Renal cortical epithelial cell (primary cell): ENCODE measurements at places on chromosomes 4 and X. TPM values are rescaled to one million over a fixed set of nuclear protein-coding genes. Genes with fewer than 3 reads are reported as not detected.

RNF128 gene
- 33.7 and 58.3 TPM in 2 replicates for total RNA-seq

BEND2 gene
- not detected in 2 replicates for total RNA-seq

APBB2 gene
- 49.5 and 144 TPM in 2 replicates for total RNA-seq

PABPC1L2B gene
- not detected in 2 replicates for total RNA-seq

SEL1L3 gene
- total RNA-seq: 57.7 and 140 TPM in 2 replicates

CT47C1 gene
- not detected in 2 replicates for total RNA-seq

ANXA10 gene
- total RNA-seq: not detected in 2 replicates

GRCh38 chrX:46257451-46257879 is 287.8 kb downstream of the ZNF674 start:
- peak; percentile 79 for DNase-seq

- peak; percentile 36 for DNase-seq
Observed at GRCh38 chr4:15577508-15577907, 77.6 kb downstream of the FBXL5 start.

DNA sequence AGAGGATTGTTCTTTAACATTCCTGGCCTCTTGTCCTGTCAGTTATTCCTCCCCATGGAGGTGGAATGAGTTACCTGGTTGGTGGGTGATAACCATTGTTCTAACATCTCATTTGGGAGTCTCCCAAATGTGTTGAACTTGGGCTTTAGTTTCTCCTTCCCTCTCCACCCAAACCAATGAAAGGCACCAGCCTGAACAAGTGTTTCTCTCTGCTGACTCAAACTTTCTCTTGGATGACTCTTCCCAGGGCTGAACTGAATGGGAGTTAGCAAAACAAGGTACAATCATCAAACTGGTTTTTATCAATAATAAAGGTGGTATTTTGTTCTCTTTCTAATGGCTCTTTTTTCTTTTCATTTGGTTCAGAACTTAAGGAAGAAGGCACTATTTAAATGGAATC is 2.7 kb downstream of the DYNLT3 start:
- no peak for DNase-seq

- no peak for DNase-seq
Observed at GRCh38 chr4:10013722-10014121, 7.6 kb downstream of the SLC2A9 start.

DNA sequence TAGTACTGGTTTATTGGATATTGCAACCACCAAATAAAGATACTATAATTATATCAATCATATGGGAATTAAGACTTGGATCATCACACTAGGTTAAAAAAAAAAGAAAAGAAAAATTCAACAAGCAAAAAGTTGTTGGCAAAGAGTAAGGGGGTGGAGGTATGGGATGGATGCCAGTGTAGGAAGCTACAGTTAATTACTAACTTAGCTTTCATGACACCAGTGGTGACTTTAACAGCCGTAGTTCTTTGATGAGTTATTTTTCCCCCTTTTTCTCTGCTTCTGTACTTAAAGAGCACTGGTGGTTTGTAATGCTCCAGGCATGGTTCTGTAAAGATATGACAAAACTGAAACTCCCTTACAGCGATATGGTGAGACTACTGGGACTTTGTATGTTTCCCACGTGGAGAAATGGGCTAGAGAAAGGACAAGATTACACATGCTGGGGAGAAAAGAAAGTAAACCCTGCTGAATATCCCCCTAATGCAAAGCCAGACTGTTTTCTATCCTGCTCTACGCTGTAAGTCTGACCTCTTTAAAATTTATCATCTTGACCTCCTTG is 210.8 kb downstream of the SPOCK3 start:
- peak; percentile 23 for DNase-seq

- no peak for DNase-seq
Observed at GRCh38 chr4:5389756-5390310, 318.5 kb downstream of the EVC2 start.

GRCh38 chrX:139126493-139126892 is 404.0 kb upstream of the F9 start:
- DNase-seq: peak; percentile 67

- peak; percentile 86 for DNase-seq
Observed at GRCh38 chr4:145195167-145195952, 15.0 kb upstream of the OTUD4 start.

- DNase-seq: peak; percentile 22
Observed at GRCh38 chrX:107014936-107015335, 14.9 kb upstream of the MORC4 start.
